Endodermal cell (in vitro differentiated cells): ENCODE measurements at places on chromosomes 7 and 10. TPM values are rescaled to one million over a fixed set of nuclear protein-coding genes. Genes with fewer than 3 reads are reported as not detected.
A peak's percentile ranks its signal among the peaks of the same experiment; 100 is the strongest.

DNA sequence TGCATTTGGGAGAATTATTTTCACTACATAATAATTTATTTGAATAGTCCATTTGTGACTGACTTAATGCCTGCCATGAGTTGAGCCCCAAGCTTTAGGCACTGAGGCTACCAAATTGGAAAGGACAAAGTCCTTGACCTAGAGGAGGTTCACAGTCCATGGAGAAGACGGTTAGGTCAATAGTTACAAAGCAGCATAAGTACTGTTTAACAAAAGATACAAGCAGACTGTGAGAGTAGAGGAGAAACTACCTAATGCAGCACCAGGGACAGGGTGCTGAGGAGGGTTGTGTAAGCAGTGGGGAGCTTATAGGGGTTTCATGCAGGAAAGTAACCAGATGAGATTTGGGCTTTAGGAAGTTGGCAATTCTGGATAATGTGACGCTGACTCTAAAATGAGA, 139.2 kb downstream of the LCOR start:
- no peak overlapping the region for H3K4me3 ChIP-seq
- H3K36me3 ChIP-seq, result peaks cover 5% of the 10 kb centered on the region
- no peaks in the 10 kb centered on the region for H3K27me3 ChIP-seq
- no peaks in the 10 kb centered on the region for H3K4me1 ChIP-seq

PARD3 gene
- total RNA-seq, result 71.6 and 74.6 TPM in 2 replicates

- no peak for DNase-seq
- H3K4me1 ChIP-seq, result no peaks in the 10 kb centered on the region
- no peak overlapping the region for H3K27ac ChIP-seq
- peaks cover 47% of the 10 kb centered on the region for H3K36me3 ChIP-seq
Observed at GRCh38 chr10:5902511-5903274, 12.7 kb downstream of the FBH1 start.

DNA sequence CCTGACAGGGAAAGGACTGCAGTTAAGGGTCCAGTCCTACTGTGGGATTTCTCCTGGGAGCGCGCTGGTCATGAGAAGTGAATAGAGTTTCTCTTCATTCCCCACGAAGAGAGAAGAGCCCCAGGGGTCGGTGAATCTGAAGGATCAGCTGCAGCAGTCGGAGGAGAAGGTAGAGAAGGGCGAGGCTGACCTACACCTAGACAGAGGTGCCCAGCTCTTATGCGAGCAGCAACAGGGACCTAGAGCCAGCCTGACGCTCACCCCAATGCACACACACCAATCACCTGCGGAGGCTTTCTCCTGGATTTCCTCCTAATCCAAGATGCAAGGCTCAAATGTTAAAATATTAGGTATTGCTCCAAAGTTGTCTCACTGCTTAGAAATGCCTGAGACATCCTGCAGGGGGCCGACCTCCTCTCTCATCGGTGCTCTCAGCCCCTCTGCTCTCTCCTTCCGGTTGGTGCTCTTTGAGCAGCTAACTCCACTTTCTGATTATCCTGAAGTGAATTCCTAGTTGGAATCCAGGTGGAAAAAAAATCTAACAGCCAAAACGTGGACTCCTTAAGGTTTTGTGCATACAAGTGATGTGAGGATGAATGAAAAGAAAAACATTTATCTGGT, 176.4 kb downstream of the AHR start:
- peak; percentile 70 for DNase-seq
- H3K36me3 ChIP-seq, result no peaks in the 10 kb centered on the region
- no peak overlapping the region for H3K27ac ChIP-seq
- no peaks in the 10 kb centered on the region for H3K27me3 ChIP-seq

DNA sequence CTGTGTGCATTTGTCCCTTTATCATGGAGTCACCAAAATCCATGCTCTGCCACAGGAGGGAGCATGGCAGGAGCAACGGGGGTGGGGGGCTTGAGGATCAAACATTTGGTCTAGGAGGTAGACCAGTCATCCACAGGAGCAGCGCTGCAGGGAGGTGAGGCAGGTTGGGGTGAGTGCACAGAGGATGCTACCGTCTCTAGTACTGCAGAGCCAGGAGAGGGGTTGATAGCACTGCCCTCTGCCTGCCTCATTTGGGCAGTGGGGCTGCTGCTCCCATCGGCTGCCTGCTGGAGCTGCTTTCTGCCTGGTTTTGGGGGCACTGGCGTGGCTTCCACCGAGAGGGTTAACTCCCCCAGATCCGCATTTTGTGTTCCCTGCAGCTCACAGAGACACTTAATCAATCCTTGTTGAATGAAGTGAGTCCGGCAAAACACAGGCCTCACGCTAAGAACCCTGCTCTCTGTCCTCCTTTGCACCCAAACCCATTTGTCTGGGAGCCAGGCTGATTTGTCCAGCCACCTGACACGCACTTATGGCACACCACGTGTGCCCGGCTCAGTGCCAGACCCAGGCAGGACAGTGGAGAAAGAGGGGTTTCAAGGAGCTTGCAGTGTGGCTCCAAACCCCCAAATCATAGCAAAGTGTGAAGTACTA, 527.1 kb upstream of the FOXK1 start:
- no peak overlapping the region for H3K27ac ChIP-seq
- H3K27me3 ChIP-seq, result no peaks in the 10 kb centered on the region
- H3K4me1 ChIP-seq, result no peaks in the 10 kb centered on the region
- H3K36me3 ChIP-seq, result no peaks in the 10 kb centered on the region

- no peak overlapping the region for H3K27ac ChIP-seq
- H3K36me3 ChIP-seq, result no peaks in the 10 kb centered on the region
- H3K4me3 ChIP-seq, result no peak overlapping the region
- no peaks in the 10 kb centered on the region for H3K4me1 ChIP-seq
- DNase-seq, result no peak
- no peaks in the 10 kb centered on the region for H3K27me3 ChIP-seq
Observed at GRCh38 chr7:28815369-28815927, 142.7 kb downstream of the TRIL start.

GRCh38 chr10:83991986-83992753, 147.1 kb upstream of the GHITM start:
- H3K4me1 ChIP-seq, result no peaks in the 10 kb centered on the region
- no peak overlapping the region for H3K27ac ChIP-seq
- no peaks in the 10 kb centered on the region for H3K36me3 ChIP-seq
- DNase-seq, result peak; percentile 91
- H3K27me3 ChIP-seq, result no peaks in the 10 kb centered on the region

DNA sequence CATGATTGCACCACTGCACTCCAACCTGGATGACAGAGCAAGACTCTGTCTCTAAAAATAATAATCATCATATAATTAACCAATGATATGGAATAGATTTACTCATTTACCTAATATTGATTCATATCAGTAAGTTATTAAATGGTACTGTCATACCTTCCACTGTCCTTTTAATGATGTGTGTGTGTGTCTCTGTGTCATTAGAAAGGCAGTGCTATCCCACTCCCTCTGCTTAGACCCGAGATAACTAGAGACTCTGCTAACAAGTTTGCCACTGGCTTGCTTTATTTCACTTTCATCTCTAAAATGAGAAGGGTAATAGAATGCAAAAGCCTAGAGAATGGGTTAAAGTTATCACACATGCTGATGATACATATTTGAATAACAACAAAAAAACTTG, 21.1 kb downstream of the MCM10 start:
- no peaks in the 10 kb centered on the region for H3K4me1 ChIP-seq
- DNase-seq, result no peak
- H3K27ac ChIP-seq, result no peak overlapping the region

GRCh38 chr7:102089175-102090098, 197.2 kb upstream of the SH2B2 start:
- H3K36me3 ChIP-seq, result peaks cover 18% of the 10 kb centered on the region
- no peaks in the 10 kb centered on the region for H3K27me3 ChIP-seq
- H3K4me3 ChIP-seq, result no peak overlapping the region
- peaks cover 4% of the 10 kb centered on the region for H3K4me1 ChIP-seq

- no peaks in the 10 kb centered on the region for H3K27me3 ChIP-seq
- no peak for DNase-seq
- no peaks in the 10 kb centered on the region for H3K4me1 ChIP-seq
- H3K4me3 ChIP-seq, result no peak overlapping the region
Observed at GRCh38 chr10:107718864-107719263, 554.4 kb upstream of the SORCS1 start.

DNA sequence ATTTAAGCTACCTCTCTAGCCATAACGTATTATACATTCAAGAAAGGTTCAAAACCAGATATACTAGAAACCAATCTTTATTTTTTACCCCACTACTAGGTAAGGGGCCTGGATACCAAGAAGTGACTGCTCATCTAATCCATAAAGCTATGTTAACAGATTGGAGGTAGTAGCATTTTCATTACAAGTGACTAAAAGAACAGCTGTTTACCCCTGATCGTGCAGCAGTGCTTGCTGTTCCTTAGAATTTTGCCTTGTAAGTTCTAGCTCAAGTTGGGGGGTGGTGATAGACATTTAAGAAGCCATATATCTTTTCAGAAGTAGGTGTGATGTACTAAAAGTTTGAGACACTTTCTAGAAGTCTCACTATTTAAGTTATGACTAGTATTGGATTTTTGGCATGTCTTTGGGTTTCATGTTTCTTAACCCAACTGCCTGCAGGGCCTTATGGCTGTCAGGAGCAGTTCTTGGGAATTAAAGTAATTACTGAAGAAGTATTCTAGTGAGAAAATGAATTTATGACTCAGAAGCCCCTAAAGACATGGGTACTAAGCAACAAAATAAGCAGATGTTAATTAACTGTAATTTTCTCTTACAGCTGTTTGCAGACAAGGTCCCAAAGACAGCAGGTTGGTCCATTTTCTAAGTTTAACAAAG, 2.3 kb downstream of the PPIA start:
- H3K27me3 ChIP-seq, result no peaks in the 10 kb centered on the region
- H3K36me3 ChIP-seq, result peaks cover 62% of the 10 kb centered on the region
- H3K4me1 ChIP-seq, result peaks cover 3% of the 10 kb centered on the region
- H3K4me3 ChIP-seq, result peak overlapping the region; percentile 91

GRCh38 chr7:22419488-22419887, 62.5 kb upstream of the RAPGEF5 start:
- H3K27ac ChIP-seq, result no peak overlapping the region
- no peaks in the 10 kb centered on the region for H3K27me3 ChIP-seq

SAP25 gene
- 2.2 to 5.8 TPM (median 5.3 TPM) in 3 replicates for total RNA-seq

WNT16 gene
- total RNA-seq, result 0.57 and 0.88 TPM in 2 replicates

GRCh38 chr10:16509996-16510395, 11.7 kb downstream of the C1QL3 start:
- DNase-seq, result no peak
- no peaks in the 10 kb centered on the region for H3K36me3 ChIP-seq
- H3K27me3 ChIP-seq, result no peaks in the 10 kb centered on the region
- no peak overlapping the region for H3K27ac ChIP-seq
- H3K4me1 ChIP-seq, result no peaks in the 10 kb centered on the region
- no peak overlapping the region for H3K4me3 ChIP-seq

DNA sequence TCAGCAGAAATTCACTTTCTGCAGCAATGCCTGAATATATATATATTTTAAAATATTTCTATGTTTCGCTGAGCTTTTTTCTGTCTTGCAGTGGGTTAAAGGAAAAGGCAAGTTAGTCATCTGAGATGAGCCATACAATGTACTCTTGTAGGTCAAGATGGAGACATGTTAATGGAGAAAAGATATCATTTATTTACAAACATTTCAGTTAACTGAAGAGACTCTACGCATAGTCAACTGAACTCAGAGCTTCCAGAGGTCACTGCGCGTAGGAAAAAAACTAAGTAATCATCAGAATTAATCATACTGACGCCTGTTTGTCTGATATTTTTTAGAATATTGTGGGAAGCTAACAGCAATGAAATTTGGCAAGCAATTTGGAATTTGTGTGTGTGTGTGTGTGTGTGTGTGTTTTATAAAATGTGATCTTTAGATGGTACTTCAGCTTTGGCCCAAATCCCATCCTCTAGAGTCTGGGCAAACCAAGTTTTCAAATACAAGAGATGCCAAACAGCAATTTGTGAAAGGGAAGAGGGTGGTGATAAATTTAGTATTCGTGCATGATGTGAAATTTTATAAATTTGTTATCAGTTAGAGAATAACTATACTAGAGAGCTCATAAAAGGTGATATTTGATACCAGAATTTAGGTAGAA, 193.9 kb upstream of the AGR3 start:
- no peak overlapping the region for H3K27ac ChIP-seq
- no peaks in the 10 kb centered on the region for H3K4me1 ChIP-seq
- H3K36me3 ChIP-seq, result no peaks in the 10 kb centered on the region
- no peaks in the 10 kb centered on the region for H3K27me3 ChIP-seq
- no peak overlapping the region for H3K4me3 ChIP-seq
- DNase-seq, result no peak

DNA sequence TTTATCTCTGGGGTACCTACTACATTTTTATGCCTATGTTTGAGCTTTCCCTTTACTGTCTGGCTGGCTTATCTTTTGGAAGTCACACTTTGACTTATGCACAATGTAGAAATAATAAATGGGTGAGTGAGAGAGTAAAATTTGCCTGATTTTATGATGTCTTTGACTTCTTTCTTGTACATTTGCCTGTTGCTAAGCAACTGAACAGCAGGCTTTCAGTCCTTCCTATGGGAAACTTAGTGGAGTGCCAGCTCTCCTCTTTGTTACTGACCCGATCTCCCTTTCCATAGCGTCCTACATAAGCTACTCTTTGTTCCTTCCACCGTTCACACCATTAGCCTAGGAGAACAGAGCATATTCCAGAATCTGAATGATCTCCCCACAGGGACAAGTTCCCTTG, 4.2 kb downstream of the TAS2R60 start:
- no peaks in the 10 kb centered on the region for H3K36me3 ChIP-seq
- no peaks in the 10 kb centered on the region for H3K27me3 ChIP-seq
- no peak for DNase-seq
- no peak overlapping the region for H3K4me3 ChIP-seq
- no peaks in the 10 kb centered on the region for H3K4me1 ChIP-seq

DNA sequence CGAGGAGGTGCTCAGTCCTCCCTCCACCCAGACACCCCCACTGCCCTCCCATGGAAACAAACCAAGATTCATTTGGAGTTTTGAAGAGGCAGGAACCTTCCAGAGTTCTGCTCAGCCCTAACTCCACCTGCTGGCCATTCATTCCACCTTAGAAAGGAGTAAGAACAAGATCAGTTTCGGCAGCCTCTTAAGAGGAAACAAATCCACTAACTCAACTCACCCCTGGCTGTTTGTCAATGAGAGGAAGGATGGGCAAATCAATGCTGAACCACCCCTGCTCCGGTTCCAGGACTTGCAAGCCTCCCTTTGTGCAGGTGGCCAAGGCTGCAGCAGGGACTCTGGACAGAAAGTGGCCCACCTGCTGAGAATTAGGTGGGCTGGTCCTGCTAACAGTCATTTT, 26.2 kb downstream of the CCDC3 start:
- H3K4me3 ChIP-seq, result no peak overlapping the region
- no peaks in the 10 kb centered on the region for H3K36me3 ChIP-seq
- peaks cover 3% of the 10 kb centered on the region for H3K4me1 ChIP-seq

HECW1 gene
- 3.8 and 4.6 TPM in 2 replicates for total RNA-seq

ASZ1 gene
- not detected in 3 replicates for total RNA-seq

ANKRD1 gene
- 17.1 and 19.6 TPM in 2 replicates for total RNA-seq

PTEN gene
- total RNA-seq, result 41.7 and 45.0 TPM in 2 replicates

PHKG1 gene
- total RNA-seq, result 0.46 to 1.5 TPM (median 0.72 TPM) in 3 replicates

KLLN gene
- total RNA-seq, result 0.32 and 0.51 TPM in 2 replicates

- no peaks in the 10 kb centered on the region for H3K36me3 ChIP-seq
- no peaks in the 10 kb centered on the region for H3K27me3 ChIP-seq
- DNase-seq, result no peak
- no peak overlapping the region for H3K27ac ChIP-seq
Observed at GRCh38 chr7:70143075-70144044, 545.1 kb downstream of the AUTS2 start.
